ENCODE measurements at places on chromosomes 5 and 9.
A peak's percentile ranks its signal among the peaks of the same experiment; 100 is the strongest.

DNA sequence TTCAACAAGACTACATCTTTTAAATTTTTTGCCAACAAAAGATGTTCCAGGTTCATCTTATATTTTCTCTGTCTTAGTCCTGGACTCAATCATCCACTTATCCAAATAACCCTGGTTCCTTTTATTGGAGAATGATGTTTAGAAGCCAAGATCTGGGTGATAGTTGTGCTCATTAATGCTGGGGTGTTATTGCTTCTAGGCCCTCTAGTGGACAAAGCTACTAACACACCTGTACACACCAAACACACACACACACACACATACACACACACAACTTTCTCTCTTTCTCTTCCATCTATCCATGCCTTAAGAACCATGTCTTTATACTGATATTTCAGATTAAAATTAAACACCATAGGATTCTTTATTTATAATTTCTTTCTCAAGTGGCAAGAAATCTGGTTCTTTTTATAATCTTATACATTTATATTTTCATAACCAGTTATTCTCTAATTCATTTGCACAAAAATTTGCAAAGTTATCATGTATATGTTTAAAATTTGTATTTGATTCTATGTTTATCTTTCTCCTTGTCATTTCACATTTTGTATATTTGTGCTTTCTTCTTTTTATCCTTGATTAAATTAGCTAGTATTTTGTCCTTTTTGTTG, 179.1 kb upstream of the SMIM23 start:
- peak; percentile 14 for DNase-seq

DNA sequence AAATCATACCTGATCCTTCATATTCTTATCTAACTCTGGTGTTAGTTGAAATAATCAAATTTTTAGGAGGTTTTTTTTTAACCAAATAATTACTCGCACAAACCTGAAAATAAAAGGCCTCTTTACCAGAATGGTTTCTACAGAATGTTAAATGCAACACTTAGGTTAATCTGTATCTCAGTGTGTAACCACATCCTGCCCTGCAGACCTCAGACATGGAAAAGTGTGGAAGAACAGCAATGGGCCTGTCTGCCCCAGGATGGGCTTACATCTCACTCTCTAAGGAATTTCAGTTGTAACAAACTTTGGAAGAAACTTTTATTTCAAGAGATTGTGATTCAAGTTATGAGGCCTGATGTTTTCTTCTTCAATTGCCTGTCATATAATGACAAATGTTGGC, 32.5 kb upstream of the MIER3 start:
- DNase-seq = no peak

GRCh38 chr5:37876943-37877342, 37.1 kb upstream of the GDNF start:
- DNase-seq = no peak

DNA sequence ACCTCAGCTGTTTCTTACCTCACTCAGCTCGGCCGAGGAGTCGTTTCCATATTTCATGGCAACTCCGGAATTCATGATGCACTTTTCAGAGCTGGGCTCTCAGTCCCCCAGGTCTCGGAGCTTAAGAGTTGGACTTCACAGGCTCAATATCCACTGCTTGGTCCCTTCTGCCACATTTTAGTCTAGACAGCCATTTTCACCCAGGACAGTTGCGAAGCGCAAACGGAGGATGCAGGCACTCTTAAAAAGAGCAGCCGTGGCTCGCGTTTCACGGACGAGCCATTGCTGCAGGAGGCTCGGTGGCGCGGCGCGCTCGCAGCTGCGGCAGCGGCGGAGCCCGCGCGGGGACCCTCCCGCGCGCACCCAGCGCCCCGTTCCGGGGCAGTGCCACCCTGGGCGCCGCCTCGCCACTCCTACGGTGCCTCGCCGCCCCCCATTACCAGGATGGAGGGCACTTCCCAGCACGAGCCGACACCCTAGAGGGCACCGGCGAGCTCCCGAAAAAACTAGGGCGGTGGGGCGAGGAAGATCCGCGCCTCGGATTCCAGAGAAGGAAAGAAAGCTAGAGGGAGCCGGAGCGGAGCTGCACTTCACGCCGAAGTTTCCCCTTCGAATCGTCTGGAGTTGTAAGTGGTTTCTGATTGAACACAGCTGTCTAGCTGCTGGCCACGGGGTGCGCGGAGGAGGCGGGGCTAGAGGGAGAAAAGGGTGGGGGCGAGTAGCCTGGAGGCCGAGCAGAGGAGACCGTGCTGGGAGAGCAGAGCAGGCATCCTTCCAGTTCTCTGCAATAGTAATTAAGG, 140.3 kb downstream of the TSSK1B start:
- DNase-seq = peak; percentile 75

DNA sequence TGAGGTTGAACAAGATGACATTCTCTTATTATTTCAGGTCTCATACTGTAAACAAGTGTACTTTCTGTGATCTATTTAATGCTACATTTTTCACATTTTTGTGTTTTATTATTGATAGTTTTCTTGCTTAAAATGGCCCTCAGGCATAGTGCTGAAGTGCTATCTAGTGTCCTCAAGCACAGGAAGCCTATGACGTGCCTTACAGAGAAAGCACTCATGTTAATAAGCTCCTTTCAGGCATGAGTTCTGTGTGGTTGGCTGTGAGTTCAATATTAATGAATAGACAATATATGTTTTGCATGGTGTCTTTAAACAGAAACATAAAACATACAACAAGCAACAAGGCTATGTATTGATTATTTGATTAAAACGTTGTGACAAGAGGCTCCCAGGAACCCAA, 450.1 kb downstream of the PLK2 start:
- no peak for DNase-seq

GRCh38 chr5:154230526-154230925, 40.0 kb downstream of the GALNT10 start:
- DNase-seq = no peak

- DNase-seq = no peak
These were observed 17.0 kb upstream of the CDK20 start for GRCh38 chr9:87991151-87991870.

DNA sequence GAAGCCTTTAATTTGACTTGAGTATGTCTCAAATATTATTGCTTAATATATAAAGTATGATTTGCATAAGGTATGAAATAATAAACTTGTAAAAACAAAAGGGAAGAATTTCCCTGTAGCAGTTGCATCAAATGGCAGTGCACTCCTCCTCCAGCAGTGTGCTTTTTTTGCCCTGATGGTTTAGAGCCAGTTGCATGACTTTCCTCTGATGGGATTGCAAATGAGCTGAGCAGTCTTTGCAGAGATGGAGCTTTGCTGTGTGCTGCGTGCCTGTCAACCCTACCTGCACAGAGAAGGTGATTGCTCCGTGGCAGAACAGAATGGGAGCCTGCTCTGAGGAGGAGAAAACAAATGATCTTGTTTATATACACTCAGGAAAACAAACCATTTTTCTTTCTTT, 22.7 kb upstream of the CATSPER3 start:
- no peak for DNase-seq

- DNase-seq = no peak
These were observed 24.5 kb upstream of the DUSP1 start for GRCh38 chr5:172795318-172795977.

GRCh38 chr5:151222790-151223446, 974 bp downstream of the CCDC69 start:
- DNase-seq = peak; percentile 62

DNA sequence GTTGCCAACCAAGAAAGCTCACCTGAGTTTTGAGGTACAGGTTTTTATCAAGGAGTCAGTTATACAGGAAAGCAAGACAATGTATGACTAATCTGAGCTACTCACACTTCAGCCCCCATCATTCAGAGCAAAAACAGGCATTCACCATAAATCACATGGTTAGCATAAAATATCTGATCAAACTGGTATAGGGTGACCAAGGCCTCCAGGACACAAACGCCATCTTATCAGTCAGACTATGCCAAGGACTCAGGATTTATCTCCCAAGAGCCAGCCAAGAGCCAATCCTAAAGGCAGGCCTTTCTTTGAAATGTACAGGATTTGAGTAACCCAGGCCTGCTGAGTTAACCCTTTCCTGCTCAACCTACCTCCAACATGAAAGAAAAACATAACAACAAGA, 313.0 kb upstream of the NREP start:
- DNase-seq = no peak

DNA sequence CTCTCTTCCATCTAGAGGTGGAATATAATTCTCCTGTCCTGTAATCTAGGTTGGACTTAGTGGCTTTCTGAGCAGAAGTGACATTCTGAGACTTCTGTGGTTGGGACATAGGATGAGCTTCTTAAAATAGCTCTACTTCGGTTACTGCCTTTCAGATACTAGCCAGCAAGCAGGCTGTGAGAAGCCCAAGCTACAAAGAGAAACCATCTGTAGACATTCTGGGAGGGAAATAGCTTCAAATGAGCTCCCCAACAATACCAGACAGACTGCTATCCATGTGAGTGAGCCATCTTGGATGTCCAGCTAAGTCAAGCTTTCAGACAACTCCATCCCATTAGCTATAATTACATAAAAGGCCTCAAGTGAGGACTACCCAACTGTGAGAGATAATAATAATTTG, 568.9 kb downstream of the DMRTA1 start:
- no peak for DNase-seq

DNA sequence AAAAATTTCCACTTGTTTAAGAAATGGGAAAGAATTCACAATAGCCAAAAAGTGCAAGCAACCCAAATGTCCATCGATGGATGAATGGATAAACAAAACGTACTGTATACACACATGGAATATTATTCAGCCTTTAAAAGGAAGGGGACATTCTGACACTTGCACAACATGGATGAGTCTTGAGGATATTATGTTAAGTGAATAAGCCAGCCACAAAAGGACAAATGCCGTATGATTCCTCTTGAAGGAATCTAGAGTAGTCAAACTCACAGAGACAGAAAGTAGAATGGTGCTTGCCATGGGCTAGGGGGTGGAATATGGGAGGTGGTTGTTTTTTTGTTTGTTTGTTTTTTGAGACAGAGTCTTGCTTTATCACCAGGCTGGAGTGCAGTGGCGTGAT, 3.8 kb upstream of the ATP6V0E1 start:
- no peak for DNase-seq

DNA sequence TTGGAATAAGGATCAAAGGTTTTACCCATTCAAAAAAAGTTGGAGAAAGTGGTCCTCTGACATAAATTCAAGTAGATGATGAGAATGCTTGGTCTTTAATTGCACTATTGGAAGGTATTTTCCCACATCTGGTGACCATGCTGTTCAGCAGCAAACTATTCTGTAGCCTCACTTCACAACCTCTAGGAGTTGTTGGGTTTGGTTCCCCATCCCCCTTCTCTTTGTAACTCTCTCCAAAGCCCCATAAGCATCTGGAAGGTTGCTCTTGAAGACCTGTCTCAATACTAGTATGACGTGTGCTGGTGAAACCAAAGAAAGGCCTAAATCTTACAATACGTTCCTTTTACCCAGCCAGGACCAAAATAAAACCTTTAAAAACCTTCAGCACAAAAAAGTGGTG, 8.5 kb downstream of the RGMB start:
- no peak for DNase-seq

DNA sequence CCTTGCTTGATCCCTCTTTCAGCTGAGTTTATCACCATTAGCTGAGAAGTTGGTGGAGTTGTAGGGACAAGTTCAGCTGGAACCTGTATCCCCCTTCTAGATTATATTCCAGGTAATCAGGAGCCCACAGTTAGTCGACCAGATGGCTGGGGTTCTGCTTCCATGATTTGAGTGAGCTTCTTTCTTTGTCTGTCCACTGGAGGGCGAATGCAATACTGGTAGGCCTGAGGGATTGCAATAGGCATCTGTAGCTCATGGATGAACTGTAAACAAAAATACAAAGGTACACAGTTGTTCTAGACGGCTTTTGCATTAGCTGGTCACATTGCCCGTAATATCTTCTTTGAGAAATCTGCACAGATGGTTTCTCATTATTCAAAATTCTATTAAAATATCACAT, 88.9 kb downstream of the PCSK5 start:
- no peak for DNase-seq

DNA sequence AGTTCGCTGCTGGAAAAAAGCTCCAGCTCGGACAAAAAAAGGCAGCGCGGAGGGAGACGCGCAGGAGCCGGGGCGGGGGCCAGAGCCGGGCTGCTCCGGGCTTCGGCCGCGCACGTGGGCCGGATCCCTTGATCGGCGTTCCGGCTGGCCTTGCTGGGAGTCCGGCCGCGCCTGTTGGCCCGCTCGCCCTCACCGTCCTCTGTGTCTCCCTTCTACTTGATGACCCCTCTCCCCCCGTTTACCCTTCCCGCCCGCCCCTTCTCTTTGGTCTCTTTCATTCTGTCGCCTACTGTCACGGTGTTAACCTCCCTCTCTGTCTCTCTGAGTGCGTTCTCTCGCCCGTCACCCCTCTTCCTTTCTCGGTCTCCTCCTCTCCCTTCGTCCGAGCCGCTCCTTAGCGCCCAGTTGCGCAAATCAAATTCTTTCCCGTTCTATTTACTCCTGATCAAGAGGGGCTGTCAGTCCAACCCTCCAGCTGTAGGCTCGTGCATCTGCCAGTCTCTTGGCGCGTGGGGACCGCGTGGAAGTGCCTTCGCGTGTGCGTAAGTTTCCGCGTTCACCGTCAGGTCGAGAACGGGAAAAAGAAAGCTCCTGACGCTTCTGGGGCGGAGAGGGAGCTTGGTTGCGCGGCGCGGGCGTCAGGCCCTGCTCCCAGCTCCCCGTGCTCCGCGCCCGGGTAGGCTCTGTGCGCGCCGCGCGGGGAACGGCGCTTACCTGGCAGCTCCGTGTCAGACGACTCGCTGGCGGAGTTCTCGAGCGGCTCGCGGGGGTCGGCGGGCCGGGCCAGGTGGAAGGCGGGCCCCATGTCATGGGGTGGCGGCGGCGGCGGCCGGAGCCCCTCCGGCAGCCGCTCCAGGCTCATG, 798 bp downstream of the PITX1 start:
- no peak for DNase-seq

GRCh38 chr5:32426440-32427151, 17.9 kb downstream of the ZFR start:
- no peak for DNase-seq

DNA sequence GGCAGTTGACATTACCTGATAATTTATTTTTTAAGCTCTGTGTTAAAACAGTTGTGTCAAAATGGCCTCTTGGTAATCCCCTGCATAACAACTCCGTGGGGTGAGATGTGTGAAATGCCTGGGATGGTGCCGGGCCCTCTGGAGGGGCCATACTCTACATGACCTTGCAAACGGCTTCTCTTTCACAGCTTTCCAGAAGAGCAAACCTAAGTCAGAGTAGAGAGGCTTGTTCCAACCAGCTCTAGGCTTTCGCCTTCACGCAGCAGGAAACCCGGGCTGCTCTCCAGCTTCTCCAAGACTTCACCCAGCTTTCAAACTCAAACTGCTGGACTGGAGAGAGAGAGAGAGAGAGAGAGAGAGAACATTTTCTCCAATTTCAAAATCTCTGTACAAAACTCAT, 120.1 kb downstream of the SNX18 start:
- DNase-seq = no peak

All from CD4-positive, alpha-beta T cell treated with Interleukin-21 for 1 hour (primary cell).